Activated T-helper 17 cell treated with anti-CD3 and anti-CD28 coated beads, Interleukin-2, amount 50 U/mL, for 72 hours (primary cell): ENCODE measurements at places on chromosomes 11 and 22. TPM values are rescaled to one million over a fixed set of nuclear protein-coding genes. Genes with fewer than 3 reads are reported as not detected.

Gene OR5AK2
- not detected for total RNA-seq

Gene CCDC188
- 0.32 TPM for total RNA-seq

Gene BRSK2
- 0.09 TPM for total RNA-seq

Gene DNHD1
- 39.3 TPM for total RNA-seq

Gene APOBEC3C
- total RNA-seq = 128 TPM

Gene RAC2
- 674 TPM for total RNA-seq

Gene NDUFS3
- total RNA-seq = 167 TPM

Gene NXPE4
- total RNA-seq = not detected

Gene OR52A1
- total RNA-seq = 0.03 TPM

Gene ARAP1
- total RNA-seq = 216 TPM

Gene DSCAML1
- not detected for total RNA-seq

Gene OR52E8
- total RNA-seq = not detected

Gene APOBEC3B
- 33.6 TPM for total RNA-seq

Gene KRTAP5-9
- 0.22 TPM for total RNA-seq

Gene SGSM1
- total RNA-seq = 1.3 TPM

Gene TSPAN32
- 14.8 TPM for total RNA-seq

Gene KIRREL3
- total RNA-seq = not detected

Gene GPHA2
- not detected for total RNA-seq

Gene NFAM1
- total RNA-seq = 0.15 TPM

Gene MRPL21
- 43.4 TPM for total RNA-seq

Gene IL10RA
- 63.0 TPM for total RNA-seq

Gene MYBPC3
- total RNA-seq = not detected

Gene MS4A15
- not detected for total RNA-seq

Gene MAJIN
- total RNA-seq = 1.1 TPM

Gene IGLL1
- total RNA-seq = not detected

Gene BTBD18
- total RNA-seq = not detected

Gene C1QTNF4
- total RNA-seq = 1.4 TPM

Gene LRRC74B
- not detected for total RNA-seq

Gene OR6T1
- not detected for total RNA-seq

Gene ADM
- 100 TPM for total RNA-seq

Gene DGAT2
- total RNA-seq = 2.4 TPM

Gene INSC
- total RNA-seq = not detected

Gene PTGDR2
- 0.37 TPM for total RNA-seq

Gene SAA4
- total RNA-seq = not detected

Gene TRMU
- 92.2 TPM for total RNA-seq

Gene ART5
- total RNA-seq = not detected

Gene POTEH
- not detected for total RNA-seq

Gene DNAJB7
- not detected for total RNA-seq

Gene OR52I1
- total RNA-seq = 0.13 TPM

Gene TRIM49
- not detected for total RNA-seq

Gene PIWIL4
- total RNA-seq = 0.48 TPM

Gene SCGB1A1
- total RNA-seq = not detected

Gene OR52M1
- not detected for total RNA-seq

Gene MMP1
- total RNA-seq = not detected

Gene SAA2
- total RNA-seq = not detected

Gene SYT8
- total RNA-seq = not detected

Gene CHRM4
- total RNA-seq = 0.90 TPM

Gene MUC5AC
- not detected for total RNA-seq

Gene SLC6A5
- not detected for total RNA-seq

Gene TSPAN18
- 3.3 TPM for total RNA-seq

Gene MS4A12
- total RNA-seq = not detected

Gene FCHSD2
- 22.3 TPM for total RNA-seq

Gene MRGPRX3
- total RNA-seq = not detected
